ENCODE measurements at places on chromosomes 7 and 10.

DNA sequence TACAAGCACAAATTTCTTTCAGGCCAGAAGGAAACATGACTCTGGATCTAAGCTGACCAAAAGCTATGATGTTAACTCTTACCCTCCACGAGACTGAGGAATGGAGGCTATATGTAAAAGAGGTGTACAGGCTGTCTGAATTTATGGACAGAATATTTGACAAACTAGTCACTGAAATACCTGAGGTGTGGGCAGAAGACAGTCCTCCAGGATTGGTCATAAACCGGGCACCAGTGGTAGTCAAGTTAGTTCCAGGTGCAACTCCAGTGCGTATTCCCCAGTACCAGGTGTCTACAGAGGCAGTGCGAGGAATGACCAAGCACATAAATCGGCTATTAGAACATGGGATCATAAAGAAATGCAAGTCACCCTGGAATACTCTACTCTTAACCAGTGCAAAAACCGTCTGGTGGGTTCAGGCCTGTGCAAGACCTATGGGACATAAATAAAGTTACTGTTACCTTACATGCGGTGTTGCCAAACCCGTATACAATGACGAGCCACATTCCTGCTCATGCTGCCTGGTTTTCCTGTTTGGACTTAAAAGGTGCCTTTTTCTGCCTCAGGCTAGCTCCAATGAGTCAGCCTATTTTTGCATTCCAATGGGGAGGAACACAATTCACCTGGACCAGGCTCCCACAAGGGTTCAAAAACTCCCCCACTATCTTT lies 6.7 kb upstream of the CYREN start:
- DNase-seq = no peak

GRCh38 chr10:5419466-5420094 lies 7.2 kb downstream of the NET1 start:
- no peak for DNase-seq

DNA sequence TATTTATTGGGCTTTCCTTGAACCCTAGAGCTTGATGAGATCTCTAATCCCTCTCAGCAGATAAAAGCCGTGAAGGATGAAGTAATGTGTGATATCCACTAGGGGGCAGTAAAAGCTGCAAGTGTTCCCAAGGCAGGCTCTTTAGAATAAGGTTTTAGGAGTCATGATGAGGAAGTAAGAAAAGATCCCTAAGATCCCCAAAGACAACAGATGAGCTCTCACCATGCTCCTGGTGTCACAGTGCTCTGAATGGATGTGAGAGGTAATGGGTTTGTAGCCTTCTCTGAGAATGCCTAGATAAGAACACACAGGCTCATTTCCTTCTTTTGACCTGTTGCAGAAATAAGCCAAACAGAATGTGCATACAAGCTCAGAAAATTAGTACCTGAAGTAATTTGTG lies 70.4 kb upstream of the ITPRID1 start:
- peak; percentile 76 for DNase-seq

GRCh38 chr7:111803015-111803758 lies 240.9 kb upstream of the IMMP2L start:
- no peak for DNase-seq

DNA sequence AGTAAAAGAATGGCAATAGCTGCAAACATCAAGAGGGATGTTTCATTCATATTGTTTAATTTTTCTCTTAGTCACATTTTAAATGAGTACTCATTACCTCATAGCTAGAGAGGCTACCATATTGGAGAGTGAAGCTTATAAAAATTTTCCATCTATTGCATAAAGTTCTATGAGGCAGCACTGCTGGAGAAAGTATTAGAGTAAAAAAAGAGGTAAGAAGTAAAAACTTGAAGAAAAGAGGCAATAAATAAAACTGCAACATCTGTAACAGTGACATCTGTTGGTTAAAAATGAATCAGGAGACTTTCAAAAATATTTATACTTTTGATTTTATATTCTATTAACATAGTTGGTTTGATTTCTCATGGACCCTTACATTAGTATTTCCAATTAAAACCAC lies 284.5 kb upstream of the SEMA3D start:
- no peak for DNase-seq

GRCh38 chr10:26474026-26474425 lies 35.9 kb downstream of the APBB1IP start:
- no peak for DNase-seq

- no peak for DNase-seq
Measured at GRCh38 chr7:158959021-158959717, 102.8 kb downstream of the DYNC2I1 start.

DNA sequence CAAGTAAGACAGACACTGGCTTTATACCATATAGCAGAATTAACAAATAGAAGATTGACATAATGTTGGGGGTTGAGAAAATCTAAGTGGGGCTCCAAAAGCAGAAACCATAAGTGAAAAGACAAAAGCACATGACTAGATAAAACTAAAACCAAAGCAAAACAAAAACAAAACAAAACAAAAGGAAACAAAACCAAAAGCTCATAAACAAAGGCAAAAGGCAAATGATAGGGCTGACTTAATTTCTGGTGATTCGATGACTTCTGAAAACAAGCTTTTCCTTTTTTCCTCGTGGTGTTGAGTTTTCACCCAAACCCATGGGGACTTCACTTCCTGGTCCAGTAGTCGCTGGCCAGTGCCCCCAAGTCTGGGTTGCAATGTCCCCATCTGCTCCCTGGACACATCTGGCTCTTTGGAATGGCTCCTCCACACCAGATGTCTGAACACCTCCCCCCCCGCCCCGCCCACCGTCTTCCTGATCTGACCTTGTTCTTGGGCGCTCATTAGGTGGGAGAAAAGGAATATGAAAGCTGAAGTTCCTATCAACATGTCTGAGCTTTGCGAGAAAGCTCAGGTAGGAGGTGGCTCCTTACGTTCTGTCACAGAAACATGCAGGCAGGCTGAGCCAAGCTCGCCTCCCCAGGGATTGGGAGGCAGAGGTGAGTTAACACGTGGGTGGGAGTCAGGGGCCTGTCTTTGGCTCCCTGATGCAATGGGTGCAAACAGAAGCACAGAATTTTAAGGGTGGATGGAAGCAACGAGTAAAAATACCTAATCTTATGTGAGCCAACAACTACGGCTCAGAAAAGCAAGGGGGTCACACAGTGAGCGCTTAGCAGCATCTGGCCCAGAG lies 121.0 kb downstream of the NEURL1 start:
- DNase-seq = no peak

DNA sequence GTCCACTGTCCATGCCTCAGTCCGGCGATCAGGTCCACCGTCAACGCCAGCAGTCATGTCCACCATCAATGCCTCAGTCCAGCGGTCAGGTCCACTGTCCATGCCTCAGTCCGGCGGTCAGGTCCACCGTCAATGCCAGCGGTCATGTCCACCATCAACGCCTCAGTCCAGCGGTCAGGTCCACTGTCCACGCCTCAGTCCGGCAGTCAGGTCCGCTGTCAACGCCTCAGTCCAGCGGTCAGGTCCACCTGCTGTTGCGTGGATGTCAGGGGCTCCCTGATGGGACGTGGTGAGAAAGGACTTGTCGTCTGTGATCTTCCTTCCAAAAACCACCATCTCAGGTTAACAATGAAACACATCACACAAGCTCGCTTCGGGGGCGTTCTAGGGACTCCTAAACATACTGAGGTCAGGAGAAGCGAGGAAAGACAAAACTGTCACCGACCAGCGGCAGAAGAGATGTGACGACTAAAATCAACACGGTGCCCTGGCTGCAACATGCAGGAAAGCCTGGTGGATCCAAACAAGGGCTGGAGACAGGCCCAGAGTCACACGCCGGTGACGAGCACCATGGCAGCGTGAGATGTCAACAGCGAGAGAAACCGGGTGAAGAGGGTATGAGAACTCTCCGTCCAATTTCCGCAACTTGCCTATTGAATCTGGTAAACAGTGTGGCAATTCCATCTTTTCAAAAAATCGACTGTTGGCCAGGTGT lies 264.2 kb downstream of the MAD1L1 start:
- no peak for DNase-seq

DNA sequence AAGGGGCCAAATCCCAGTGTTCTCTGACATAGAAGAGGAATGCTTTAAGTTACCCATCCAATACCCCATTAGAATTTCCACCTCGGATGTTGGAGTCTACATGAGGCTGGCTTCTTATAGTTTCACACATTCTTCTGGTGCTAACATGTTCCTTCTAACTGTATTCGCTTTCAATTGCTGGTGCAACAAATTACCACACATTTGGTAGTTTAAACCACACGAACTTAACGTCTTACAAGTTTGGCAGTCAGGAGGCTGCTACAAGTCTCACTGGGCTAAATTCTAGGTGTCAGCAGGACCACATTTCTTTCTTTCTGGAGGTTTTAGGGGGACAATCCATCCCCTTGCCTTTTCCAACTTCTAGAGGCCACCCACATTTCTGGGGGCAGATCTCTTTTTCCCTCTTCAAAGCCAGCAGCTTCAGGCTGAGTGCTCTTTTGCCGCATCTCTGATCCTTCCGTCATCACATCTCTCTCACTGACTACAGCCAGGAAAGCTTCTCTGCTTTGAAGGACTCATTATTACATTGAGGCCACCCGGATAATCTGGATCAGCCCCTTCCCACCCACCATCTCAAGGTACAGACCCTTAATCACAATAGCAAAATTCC lies 5.1 kb upstream of the MACC1 start:
- no peak for DNase-seq

GRCh38 chr7:120792861-120793130 lies 65.1 kb downstream of the TSPAN12 start:
- DNase-seq = no peak

GRCh38 chr7:156039971-156040677 lies 227.9 kb upstream of the SHH start:
- no peak for DNase-seq

DNA sequence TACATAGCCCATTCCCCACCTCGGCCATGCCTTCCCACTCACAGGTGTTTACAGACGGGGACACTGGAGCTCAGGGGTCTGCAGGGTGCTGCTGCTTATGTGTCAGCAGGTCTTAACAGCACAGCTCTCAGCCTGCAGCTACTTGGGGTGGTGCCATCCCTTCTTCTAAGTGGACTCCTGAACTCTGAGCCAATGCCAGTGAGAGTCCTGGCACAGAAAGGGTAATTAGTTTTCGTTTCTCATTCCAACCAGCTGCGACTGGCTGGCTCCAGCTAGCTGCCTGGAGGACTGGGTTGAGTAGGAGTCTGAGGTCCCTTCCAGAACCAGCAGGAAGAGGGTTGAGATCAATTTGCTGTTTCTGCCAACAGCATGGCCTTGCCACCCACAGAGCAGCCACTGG lies 88.3 kb upstream of the AGK start:
- no peak for DNase-seq

GRCh38 chr10:84340187-84340586 lies 11.8 kb downstream of the CCSER2 start:
- no peak for DNase-seq

GRCh38 chr10:114392112-114392835 lies 12.0 kb downstream of the AFAP1L2 start:
- no peak for DNase-seq

DNA sequence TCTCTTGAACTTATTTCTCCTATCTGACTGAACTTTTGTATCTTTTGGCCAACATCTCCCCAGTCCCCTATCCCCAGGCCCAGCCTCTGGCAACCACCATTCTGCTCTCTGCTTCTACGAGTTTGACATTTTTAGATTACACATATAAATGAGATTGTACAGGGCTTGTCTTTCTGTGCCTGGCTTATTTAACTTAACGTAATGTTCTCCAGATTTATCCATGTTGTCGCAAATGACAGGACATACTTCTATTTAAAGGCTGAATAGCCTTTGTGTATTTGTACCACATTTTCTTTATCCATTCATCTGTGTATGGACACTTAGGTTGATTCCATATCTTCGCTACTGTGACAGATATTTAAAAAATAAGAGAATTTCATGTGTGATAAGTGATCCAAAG lies 98.6 kb downstream of the LSMEM1 start:
- DNase-seq = no peak

DNA sequence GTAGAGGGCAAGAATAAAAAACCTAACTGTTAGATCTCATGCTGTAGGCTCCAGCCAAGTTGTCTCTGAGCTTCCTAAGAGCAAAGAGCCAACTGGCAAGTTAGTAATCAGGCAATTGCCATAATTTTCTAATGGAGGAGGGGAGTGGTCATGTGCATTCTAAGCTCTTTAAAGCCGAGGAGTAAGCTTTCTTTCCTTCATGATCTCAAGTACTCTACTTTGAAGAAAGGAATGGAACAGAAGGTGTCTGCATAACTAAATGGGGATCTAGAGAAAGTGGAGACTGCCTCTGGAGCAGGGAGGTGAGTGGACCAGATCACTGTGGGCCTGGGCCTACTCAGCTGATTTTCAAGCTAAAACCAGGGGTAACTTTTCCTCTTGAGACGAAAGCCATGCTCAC lies 37.7 kb upstream of the TOMM7 start:
- DNase-seq = no peak

DNA sequence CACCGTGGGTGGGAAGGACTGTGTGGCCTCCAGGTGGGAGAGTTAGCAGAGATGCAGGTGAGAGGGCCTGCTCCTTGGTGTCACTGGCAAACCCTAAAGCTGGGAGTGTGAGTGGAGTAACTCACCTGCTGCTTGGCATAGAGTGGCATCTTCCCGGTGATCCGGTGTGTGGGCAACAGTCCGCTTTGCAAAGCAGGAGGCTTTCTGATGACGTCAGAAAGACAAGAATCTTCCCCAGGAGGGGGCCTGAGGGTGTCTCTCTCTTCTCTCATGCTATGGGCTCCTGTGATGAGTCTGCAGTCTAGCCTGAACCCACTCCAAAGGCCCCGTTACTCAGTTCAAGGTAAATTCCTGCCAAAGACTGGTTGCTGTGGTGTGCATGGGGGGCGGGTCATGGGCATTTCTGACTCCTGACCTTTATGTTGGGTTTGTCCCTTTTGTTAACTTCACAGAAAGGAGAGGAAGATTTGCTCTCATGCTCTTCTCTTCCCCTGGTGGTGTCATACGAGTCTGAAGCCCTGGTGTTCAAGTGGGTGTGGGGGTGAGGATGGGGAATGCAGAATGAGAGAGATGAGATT lies 187.9 kb downstream of the GATA3 start:
- DNase-seq = no peak

- no peak for DNase-seq
Measured at GRCh38 chr7:124247691-124248090, 214.8 kb upstream of the TMEM229A start.
